ENCODE measurements at places on chromosomes 1 and 21.

DNA sequence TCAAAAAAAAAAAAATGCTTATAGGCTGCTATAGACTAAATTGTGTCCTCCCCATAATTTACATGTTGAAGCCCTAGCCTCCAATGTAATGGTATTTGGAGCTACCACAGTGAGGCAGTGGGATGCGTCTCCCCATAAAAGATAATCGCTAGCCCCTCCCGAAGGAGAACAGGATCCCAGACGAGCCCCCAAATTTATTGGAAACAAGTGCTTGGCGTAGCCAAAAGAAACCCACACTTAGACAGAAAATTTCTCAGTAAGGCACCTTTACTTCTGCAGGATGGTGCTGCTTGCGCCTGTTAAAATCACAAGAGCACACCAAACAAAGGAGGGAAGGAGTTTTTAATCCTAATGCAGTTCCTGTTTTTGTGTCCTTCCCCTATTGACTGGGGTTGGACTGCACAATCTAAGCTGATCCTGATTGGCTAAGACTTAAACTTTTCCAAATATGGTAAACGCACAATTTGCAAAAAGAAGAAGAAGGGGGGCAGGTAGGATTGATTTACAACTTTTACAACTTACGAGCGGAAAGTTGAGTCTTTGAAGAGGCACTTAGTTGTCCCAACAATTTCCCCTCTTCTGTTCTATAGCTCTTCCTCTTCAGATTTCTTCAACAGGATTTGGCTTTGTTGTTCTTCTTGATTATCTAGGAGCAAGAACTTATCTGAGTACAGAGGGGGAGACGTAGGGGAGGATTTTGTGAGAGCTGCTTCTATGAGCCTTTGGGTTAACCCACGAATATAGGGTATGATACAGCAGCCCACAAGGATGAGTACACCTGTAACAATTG is 3.0 kb upstream of the IPP start:
- no peak for DNase-seq

DNA sequence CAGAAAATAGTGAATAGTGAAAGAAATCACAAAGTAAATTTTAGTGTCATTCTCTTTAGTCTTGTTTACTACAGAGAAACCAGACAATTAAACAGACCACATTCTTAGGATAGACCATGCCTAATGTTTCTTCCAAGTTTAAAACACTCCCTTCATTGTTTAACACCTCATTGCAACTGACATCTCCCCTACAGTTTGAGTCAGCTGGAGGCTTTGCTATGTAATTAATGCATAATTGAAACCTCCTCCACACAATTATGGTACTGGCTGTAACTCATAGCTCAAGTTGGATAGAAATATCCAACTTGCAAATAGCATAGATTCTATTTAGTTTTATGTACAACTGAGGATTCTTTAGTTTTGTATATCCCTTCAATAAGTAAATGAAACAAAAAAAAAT is 35.2 kb upstream of the B3GALT2 start:
- no peak for DNase-seq

- DNase-seq = no peak
Observed at GRCh38 chr1:61593331-61593730, 131.6 kb downstream of the TM2D1 start.

DNA sequence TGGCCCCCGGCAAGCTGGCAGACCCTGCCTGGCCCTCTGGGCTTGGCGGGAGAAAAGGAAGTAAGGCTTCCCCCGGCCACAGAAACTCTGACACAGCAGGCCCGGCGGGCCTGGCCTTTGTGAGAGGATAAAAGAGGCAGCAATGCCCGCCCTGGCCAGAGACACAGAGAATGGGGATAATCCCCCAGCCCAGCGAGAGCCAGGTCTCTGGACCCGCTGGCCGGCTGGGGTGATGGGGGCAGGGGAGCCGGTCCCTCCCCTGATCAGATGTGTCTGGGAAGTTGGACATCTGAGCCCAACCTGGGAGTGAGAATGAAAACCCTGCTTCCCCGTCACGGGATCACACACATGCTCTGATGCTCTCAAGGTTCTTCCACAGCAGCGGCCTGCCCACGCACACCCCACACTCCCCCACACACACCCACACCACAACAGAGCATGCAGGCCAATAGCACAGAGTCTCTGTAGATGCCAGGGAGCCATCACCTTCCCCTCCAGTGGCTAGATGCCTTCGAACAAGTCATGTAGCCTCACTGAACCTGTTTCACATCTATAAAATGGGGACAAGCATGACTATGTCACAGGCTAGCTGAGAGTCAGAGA is 4.2 kb downstream of the RSPO1 start:
- no peak for DNase-seq

DNA sequence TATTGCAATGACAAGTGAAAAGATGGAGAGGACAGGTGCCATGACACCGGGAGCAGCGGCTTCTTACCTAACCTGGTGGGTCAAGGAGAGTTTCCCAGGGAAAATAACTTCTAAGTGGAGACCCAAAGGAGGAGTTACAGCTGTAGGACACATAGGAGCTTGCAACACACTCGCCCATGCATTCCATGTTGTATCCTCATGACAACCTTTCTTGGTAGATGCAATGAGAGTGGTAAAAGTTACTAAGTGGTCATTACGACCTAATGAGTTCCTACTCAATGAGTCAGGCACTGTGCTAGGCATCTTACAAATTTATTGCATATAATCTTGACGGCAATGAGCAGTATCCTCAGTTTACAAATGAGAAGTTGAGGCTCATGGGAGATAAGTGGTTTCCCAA is 119.5 kb upstream of the HOOK1 start:
- no peak for DNase-seq

GRCh38 chr1:39620659-39621165 is 18.7 kb downstream of the HEYL start:
- DNase-seq = no peak

DNA sequence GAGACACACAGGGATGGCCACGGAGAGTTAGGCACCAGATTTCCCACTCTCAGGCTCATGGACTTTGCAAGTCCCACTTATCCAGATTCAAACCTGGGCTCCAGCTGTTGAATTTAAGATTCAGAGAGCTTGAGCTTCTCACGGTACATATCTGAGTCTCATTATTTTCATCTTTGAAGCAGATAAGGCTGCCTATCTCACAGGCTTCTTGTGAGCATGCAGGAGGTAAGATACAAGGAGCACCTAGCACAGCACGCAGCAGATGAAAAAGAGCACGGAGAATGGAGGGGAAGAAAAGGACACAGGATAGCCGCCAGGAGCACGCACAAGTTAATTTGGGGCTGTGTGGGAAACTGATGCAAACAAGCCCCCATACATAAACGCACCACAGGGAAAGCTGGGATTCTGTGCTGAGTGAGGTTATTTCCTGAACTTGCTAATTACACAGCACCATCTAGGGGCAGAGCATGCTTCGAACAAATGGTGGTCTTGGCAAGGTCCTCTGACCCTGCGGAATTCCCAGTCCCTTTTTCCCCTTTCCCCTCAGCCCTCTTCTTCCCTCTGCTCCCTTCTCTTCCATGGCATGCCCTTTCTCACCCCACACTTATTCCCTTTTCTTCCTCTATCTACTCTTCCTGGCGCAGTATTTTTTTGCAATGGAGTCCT is 134.7 kb upstream of the VANGL1 start:
- DNase-seq = no peak

DNA sequence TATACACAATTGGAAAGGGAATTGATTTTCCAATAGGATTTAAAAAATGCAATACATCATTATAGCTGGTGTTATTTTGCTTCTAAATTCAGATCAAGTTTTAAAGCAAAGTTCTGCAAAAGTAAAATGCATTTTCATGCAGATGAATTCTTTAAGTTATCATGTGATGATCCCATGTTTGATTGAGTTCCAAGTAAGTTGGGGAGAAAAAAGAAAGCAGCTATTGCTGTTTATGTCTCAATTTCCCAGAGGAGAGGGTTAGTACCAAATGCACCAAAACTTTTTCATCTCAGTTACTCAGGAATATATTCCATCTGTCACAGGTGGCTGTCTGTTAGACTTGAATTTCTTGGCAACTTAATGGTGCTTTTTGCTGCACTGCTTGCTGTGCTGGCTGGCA is 29.7 kb downstream of the HSPA13 start:
- DNase-seq = no peak

DNA sequence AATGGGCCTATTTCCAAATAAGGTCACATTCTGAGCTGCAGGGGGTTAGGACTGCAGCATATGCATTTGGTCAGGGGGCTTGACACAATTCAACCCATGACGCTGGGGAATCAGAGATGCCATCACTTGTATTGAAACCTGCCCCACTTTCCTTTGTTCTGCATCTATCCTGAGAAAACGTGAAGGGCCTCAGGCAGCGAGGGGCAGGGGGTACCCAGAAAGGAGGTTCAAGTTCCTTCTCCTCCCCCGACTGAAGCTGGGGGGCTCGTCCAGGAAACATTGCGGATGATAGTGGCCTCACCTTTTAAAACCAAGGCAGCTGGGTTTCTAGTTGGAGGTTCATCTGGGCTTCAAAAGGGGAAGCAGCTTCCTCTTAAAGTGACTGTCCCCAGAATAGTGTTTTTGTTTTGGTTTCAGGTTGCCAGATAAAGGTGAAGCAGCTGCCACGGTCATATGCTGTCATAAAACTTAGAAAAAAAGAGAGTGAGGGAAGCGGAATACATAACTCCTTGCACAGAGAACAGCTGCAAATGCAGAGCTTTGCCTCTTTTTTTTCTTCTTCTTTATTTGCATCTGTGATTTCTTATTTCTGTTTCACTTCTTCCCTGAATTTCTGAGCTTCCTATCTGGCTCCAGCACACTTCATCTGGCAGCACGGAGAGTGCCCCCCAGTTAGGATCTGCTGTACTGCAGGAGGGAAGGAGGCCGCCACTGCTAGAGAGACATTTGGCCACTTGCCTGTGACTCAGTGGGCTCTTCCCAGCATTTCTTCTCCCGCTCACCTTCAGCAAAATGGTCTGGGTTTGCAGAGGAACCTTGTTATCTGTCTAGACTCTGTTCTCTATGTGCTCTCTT is 142.0 kb downstream of the AJAP1 start:
- no peak for DNase-seq

Data from CD4-positive, alpha-beta T cell treated with Interleukin-6 at 100 ng/mL for 8 hours (primary cell).